DMS 273 treated with DMSO at 0.1 percent for 48 hours (cell line): ENCODE measurements at places on chromosomes 2 and 18.

- no peak for DNase-seq
Observed at GRCh38 chr18:598124-598589, 1.4 kb downstream of the CLUL1 start.

DNA sequence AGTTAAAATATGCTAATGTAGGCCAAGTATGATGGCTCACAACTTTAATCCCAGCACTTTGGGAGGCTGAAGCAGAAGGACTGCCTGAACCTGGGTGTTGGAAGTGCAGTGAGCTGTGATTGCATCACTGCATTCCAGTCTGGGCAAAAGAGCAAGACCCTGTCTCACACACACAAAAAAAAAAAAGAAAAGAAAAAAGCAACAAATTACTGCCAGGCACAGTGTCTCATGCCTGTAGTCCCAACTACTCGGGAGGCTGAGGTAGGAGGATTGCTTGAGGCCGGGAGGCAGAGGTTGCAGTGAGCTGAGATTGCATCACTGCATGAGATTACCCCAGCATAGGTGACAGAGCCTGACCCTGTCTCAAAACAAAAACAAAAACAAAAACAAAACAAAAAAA lies 110.6 kb downstream of the PRELID3A start:
- no peak for DNase-seq

DNA sequence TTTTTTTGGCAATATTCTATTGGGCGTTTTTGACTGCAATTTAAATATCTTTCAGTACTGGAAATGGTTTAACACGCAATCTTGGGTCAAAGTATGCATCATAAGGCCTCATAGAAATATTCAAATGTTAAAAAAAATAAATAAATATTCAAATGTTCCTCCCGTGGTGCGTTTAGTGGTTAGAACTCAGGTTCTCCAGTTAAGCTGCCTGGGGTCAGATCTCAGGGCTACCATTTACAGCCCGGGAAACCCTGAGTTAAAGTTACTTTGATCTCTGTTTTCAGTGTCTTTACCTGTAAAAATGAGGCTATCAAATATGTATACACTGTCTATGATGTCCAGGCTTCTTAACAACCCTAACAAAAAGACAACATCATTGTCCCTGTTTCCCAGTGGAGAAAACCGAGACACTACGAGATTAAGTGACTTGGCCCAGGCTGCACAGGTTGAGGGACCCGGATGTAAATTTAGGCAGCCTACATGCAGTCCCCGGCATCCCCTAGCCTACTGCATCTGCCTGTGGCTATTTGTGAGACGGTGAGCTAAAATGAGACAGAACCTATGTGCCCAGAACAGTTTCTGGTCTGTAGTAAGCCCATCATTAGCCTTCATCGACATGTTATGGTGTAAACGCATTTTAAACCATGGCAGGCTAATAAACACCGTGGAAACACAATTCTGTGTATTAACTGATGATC lies 1.7 kb downstream of the FHL2 start:
- no peak for DNase-seq

DNA sequence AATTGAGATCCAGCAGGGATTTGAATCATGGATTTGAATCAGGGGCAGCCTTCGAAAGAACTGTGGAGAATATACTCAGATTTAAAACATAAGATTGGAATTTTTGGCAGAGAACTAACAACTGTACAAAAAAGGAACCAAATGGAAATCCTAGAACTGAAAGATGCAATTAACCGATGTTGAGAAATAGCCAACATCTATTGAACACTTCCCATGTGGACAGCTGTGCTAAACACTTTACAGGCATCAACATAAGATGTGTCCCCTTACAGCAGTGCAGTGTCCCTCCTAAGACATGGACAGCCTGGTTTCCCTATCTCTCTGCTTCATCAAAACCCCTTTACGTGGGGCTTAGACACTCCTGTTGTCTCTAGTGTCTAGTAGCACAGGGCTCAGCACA lies 3.7 kb upstream of the IL1RN start:
- no peak for DNase-seq

DNA sequence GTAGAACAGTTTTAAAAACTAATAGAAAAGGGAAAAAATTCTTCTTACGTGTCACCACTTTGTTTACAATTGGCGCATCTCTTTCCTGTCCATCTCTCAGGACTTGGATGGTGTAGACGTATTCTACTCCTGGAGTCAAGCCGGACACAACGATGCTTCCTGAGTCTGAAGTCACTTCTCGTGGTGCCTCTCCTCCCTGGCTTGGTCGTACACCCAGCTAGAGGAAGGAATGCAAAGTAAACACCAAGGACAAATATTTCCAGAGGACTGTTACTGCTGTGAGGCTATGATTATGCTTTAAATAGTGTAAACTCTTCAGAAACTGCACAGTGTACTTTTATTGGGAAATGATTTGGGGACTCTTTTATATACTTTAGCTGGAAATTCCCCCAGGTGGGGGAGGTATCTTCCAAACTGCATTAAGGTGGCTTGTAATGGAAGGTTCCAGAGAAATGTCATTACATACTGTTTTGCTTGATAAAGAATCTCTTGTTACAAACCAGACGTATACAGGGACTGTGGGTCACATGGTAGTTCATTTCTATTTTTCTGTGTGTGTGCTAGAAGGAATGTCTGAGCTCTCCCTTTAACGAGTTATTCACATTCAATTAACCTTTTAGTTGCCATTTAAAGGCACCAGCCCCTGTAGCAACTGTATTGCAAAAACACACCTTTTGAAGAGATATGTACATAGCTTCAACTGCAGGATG lies 38.1 kb downstream of the FN1 start:
- DNase-seq = no peak
